Fibroblast of skin of left quadriceps (primary cell): ENCODE measurements at places on chromosomes 11 and 22.

DNA sequence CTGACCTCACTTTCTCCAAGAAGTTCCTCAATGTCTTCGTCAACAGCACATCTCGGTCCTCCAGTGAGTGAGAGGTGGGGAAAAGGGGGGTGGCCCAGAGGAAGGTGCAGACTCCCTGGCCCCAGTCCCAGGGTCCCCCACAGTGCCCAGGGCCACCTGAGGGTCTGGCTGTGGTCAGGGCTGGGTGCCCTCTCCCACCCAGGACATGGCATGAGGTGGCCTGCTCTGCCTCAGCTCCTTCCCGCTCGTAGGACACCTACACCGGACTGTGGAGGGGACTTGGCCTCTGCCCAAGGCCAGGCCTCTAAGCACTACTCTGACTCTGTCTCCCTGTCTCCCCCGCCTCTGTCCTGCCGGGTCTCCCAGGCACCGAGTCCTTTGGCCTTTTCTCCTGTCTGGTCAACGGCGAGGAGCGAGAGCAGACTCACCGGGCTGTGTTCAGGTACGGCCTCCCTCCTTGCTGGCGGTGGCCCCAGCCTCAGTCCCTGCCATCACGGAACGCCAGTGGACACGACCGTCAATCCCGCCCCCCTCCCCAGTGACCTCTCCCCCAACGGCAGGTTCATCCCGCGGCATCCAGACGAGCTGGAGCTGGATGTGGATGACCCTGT lies 4.5 kb downstream of the MAPK8IP2 start:
- no peak for DNase-seq

- DNase-seq, result no peak
Observed at GRCh38 chr11:66230156-66230555, 38.3 kb upstream of the RAB1B start.

- DNase-seq, result no peak
Observed at GRCh38 chr11:7901319-7901854, 29.7 kb downstream of the OR10A6 start.

- no peak for DNase-seq
Observed at GRCh38 chr11:121706884-121707420, 254.2 kb upstream of the SORL1-AS1 start.

GRCh38 chr11:13119941-13120520 lies 110.9 kb downstream of the RASSF10 start:
- no peak for DNase-seq

DNA sequence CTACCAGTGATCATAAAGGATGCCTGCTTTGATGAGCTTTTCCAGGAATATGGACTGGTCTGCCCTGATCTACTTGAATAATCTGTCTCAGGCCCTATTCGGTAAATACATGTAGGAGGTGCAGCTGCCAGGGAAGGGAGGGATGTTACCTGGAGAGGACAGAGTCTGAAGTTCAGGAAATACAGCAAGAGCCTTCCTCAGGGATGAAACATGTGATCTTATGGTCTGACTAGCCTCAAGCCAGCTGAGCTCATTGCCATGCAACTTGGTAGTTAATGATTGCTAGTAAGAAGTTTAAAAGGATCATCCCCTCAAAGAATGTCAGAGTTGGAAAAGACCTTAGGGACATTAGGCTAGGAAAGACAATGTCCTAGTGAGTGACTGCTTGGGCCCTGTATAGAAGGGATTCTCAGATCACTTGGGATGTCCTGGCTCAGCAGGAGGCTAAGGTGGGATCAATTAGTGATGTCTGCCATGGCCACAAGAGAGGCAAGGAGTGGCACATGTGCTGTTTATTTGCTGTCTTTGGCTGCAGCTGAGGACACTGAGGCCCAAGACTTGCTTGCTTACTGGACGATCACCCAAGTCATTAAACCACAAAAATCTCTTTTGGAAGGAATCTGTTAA lies 18.5 kb downstream of the PTPRJ start:
- no peak for DNase-seq

GRCh38 chr22:18905540-18906409 lies at the start of gene DGCR6:
Gene DGCR6, plus strand, starts transcription at chr22:18906320. Its CDS starts 55 bp downstream, at chr22:18906375.
- no peak for DNase-seq

DNA sequence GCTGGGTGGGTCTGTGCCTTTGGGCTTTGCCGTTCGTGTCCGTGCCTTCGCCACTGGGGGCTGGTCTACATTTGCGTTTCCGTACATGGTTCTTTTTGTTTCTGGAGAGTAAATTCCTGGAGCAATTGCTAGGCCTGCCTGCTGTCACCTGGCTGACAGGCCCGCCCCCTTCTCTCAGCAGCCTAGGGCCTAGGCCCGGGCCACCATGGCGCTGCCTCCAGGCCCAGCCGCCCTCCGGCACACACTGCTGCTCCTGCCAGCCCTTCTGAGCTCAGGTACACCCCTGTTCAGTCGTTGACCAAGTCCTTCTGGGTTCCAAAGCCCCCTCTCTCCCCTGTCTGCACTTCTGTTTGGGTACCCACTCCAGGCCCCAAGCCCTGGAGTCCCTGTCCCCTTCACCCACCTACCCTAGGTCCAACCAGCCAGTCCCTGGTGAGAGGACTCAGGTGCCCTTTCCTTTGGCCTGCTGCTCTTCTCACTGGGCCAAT lies 649 bp downstream of the TMEM25 start:
- DNase-seq, result no peak

- DNase-seq, result no peak
Observed at GRCh38 chr11:33311680-33312079, 54.5 kb downstream of the HIPK3 start.
